ENCODE measurements at places on chromosomes 13 and 19. TPM values are rescaled to one million over a fixed set of nuclear protein-coding genes. Genes with fewer than 3 reads are reported as not detected.

Gene KCNN4
- 30.4 TPM for total RNA-seq

Gene ATP13A1
- total RNA-seq: 81.8 TPM

Gene ZNF568
- total RNA-seq: 5.5 TPM

Gene ALOX5AP
- total RNA-seq: 41.6 TPM

Gene LILRA1
- total RNA-seq: not detected

Gene ZNF583
- 6.2 TPM for total RNA-seq
